ENCODE measurements at places on chromosomes 7 and 10.

DNA sequence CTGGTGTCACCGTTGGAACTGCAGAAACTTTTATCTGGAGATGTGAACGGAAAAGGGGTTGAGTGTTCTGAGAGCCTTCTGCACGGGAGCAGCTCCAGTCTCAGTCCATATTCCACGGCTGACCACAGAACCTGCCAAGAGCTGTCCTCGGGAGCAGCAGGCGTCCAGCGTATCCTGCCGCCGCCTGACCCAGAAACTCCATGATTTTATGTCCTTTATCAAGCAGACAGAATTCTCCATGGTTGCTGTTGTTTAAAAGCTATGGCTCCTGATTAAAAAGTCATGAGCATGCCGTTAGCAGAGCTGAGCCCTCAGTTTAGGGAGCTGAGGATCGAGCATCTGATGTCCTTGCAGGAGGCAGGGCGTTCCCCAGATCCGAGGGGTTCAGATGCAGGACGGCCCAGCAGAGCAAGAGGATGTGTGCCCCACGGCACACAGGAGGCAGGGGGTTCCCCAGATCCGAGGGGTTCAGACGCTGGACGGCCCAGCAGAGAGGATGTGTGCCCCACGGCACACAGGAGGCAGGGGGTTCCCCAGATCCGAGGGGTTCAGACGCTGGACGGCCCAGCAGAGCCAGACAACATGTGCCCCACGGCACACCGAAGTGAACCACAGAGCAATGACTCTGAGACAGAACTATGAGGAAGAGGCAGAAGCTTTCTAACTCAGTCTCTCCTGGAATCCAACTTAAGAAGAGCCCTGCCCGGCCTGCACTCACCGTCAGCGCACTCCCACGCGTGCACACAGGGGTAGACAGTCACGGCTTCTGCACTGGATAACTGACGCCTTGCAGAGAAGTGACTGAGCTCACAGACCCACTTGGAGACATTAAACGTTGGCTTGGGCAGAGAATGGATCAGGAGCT, 96.4 kb downstream of the WDR37 start:
- DNase-seq = no peak

- no peak for DNase-seq
Observed at GRCh38 chr10:28302012-28302637, 739 bp downstream of the MPP7 start.

- no peak for DNase-seq
Observed at GRCh38 chr7:1806354-1806753, 136.3 kb downstream of the ELFN1 start.

- DNase-seq = no peak
Observed at GRCh38 chr7:115689941-115690340, 340.6 kb downstream of the TFEC start.

DNA sequence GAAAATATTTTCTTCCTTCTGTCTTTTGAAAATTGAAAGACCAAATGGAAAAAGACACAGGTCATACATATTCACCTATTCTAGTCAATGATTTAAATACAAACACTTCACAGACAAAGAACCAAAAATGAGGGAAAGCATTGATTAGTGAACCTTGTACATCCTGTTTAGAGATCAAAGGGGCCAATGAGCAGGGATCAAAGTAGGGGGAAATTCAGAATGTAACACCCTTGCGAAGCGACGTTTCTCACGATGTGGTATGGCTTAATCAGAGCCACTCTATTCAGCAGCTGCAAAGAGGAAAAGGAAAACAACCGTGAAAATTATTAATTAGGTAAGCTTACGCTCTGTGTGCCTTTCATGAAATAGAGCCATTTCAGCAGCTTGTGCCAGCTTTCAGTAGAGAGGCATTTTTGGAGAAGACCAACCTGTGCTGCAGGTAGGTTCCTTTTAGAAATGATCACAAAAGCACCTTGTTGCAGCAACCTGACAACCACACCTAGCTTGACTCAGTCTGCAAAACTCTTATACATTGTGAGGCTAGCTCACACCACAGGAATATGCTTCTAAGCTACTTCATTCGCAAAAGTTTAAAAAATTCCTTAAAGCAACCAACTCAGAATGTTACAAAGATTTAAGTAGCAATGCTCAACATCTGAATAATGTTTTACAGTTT, 78.0 kb downstream of the DKK1 start:
- DNase-seq = no peak

DNA sequence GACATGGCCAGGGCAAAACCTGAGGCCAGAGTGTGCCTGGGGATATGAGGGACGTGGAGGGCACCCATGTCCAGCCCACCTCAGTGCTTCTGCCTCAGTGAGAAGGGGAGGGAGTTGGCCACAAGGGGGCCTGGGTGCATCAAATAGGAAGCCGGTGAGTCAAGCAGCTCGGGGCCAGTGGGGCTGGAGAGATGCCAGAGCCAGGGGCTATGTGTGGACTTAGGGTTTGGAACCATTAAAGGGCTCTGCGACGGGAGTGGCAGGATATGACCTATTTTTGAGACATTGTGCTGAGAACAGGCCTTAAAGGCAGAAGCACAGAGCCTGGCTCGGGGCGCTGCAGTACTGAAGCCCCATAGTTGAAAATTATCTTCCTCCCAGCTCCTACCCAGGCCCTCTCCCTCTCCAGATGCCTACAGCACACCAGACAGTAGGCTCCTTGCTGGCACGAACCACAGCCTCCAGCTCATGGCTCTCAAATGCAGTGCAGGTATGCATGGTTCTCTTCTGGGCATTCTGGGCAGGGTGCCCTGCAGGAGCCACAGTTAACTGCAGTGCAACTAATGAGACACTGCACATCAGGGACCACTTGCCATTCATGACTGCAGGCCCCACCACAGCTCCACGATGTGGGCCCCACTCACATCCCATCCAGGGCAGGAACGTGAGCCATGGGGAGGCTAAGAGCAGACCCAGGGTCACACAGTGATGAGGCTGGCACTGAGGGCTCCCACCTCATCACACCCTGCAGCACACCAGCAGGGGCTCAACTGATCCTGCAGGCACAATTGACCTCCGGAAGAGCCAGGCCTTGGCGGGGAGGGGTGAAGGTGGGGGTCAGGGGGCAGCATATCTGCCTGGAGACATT, 7.2 kb upstream of the PGAM2 start:
- DNase-seq = peak; percentile 65

GRCh38 chr7:6476596-6477317, 29.0 kb upstream of the DAGLB start:
- no peak for DNase-seq

DNA sequence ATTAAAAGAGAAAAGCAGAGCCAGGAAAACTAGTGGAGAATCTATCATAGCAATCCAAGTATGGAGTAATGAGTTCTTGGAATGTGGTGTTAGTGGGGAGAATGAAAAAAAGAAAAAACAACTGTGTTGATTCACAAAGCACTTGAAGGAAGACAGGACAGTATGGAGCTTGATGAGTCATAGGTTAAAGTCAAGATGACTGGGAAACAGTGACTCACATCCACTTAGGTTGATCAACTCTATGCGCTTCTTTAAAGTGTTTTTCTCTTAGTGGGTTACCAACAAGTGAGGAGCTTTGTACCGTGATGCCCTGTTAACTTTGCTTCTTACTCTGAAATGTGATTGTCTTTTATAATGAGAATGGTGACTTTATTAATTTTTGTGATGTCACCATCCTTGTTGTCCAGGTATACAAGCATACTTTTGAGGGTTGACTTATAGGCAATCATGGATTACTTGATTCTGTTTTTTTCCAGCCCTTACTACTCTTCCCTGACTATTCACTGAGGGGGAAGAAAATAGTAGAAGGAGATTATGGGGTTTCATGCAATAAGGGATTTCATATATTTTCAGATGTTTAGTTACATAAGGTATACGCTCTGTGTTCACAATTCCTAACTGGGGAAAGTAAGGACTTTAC, 32.1 kb upstream of the MDFIC start:
- peak; percentile 13 for DNase-seq

- DNase-seq = no peak
Observed at GRCh38 chr10:99344715-99345114, 15.6 kb downstream of the CNNM1 start.

DNA sequence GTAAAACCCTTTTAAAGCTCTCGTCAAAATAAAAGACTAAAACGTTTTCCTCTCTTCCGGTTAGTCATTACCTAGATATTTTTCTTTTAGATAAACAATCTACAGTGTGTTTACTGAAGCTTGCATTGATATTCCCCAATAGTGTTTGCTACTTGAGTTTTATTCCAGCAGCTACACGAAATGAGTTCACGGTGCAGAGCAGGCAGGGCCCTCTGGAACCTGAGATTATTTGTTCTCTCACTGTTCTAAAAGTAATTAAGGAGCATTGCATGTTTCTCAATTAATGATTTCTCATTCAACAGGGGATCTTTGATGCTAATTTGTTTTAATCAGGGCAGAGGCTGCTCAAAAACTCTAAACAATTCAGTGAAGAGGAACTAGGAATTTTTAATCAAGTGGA, 319.7 kb downstream of the GFRA1 start:
- no peak for DNase-seq

DNA sequence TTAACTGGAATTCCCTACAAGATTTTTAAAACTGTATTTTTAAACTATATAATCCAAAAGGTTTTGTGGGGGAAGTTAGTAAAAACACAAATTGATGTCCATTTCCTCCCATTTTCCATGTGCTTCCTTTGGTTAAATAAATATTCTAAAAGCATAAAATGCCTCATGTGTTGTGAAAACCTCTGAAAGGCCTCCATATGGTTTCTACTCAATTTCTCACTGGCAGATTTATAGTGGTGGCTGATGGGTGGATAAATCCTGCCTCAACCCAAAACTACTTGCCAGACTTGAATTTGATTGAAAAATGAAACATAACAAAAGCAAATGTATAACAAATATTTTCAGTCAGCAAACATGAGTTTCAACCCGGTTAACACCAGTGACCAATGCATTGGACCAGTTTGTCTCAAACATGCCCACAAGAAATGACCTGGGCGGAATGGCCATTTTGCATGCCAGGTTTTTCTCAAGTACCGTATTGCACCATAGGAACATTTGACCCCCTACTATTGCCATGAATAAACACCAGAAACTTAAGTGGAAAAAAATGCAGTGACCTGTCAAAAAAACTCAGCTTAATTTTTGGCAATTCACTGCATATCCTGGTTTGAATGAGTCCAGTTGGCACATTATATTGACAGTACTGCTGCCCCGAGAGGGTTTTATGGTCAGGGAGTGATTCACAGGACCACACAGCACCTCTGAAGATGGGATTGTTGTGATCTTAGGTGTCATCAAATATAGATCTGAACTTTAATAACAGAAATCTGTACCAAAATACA, 454.6 kb upstream of the ANKRD30A start:
- DNase-seq = no peak

GRCh38 chr10:1399431-1400100, 337.8 kb downstream of the ADARB2 start:
- no peak for DNase-seq

- DNase-seq = no peak
Observed at GRCh38 chr10:47295411-47295810, 4.6 kb upstream of the GDF10 start.

GRCh38 chr7:106870983-106871410, 5.9 kb downstream of the PIK3CG start:
- DNase-seq = peak; percentile 92

GRCh38 chr10:14092799-14093198, 237.9 kb downstream of the FRMD4A start:
- DNase-seq = no peak

DNA sequence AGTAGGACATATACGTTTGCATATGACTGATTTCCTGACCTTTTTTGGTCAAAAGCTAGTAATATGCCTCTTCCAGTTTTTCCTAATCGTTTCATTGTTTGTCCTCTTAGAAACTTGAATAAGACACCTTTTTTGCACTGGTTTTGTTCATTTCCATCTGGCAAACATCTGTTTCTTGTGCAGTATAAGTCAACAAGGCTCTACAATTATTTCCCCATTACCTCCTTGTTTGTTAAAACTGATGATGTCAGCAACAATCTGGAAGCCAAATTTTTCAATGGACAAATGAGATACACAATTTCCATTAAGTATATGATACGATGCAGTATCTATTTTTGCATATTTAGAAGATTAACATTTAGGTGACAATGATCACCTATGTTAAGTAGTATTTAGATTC, 148.8 kb downstream of the NRBF2 start:
- DNase-seq = no peak

DNA sequence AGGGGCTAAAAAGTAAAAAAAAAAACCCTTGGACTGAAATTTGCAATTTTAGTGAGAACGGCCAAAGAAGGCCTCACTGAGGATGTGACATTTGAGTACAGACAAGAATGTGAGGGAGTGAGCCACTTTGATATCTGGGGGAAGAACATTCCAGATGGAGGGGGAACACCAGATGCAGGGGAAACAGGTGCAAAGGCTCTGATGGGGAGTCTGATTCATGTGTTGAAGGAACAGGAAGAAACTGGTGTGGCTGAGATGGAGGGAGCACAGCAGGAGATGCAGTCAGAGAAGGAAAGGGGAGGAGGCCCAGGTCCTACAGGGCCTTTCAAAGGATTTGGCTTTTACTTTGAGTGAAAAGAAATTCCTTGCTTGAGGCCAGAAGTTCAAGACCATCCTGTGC, 615.7 kb upstream of the NRP1 start:
- DNase-seq = no peak

- DNase-seq = no peak
Observed at GRCh38 chr10:97851341-97852001, 1.8 kb downstream of the GOLGA7B start.

- no peak for DNase-seq
Observed at GRCh38 chr10:9743639-9744038, 1274.0 kb upstream of the CELF2 start.

DNA sequence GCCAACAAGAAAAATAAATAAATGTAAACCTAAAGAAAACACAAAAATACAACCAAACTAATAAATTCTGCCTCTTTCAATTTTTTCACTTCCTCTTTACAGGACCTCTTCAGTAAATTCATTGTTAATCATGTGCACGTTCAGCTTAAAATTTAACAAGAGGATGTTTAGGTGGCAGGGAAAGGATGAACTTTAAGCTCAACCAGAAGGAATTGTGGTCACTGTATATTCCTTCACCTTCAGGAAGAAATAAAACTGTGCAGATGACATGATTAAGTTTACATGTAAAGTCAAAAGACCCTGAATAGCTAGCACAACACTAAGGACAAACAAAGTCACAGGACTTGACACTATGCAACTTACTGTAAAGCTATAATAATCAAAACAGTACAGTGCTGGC, 33.0 kb downstream of the KIF5B start:
- DNase-seq = no peak

Measured in GM12865 (cell line).